Neural crest cell (in vitro differentiated cells): ENCODE measurements at places on chromosomes 4 and X. TPM values are rescaled to one million over a fixed set of nuclear protein-coding genes. Genes with fewer than 3 reads are reported as not detected.

Gene SPANXN4
- not detected in 2 replicates for total RNA-seq

DNA sequence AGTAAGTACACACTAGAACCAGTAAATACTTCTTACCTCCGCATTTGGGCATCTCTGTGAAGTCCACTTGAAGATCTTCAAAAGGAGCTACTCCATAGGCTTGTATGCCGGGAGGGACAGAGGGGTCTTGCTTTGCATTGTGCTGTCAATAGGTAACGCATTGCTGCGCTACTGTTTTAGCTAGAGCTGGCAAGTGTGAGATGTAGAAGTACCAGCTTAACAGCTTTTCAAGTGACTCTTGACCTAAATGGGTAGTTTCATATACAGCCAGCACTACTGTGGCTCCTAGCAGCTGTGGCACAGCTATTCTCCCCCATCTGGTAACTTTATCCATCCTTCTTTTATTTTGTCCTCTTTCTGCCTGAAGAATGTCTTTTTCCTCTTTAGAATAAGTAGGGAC, 205.3 kb upstream of the KLF8 start:
- no peak overlapping the region for H3K27ac ChIP-seq
- H3K36me3 ChIP-seq: no peaks in the 10 kb centered on the region
- no peaks in the 10 kb centered on the region for H3K4me1 ChIP-seq
- H3K27me3 ChIP-seq: no peaks in the 10 kb centered on the region
- no peak overlapping the region for H3K4me3 ChIP-seq
- DNase-seq: no peak

GRCh38 chrX:154436983-154437752, at the start of gene GDI1:
Gene GDI1 (plus strand): TSS chrX:154437154. CDS start chrX:154437255, 101 bp downstream.
- H3K4me3 ChIP-seq: peak within 1 kb of the TSS; percentile 95
- peaks cover 13% of the 10 kb centered on the region for H3K4me1 ChIP-seq
- peak; percentile 45 for DNase-seq
- peak within 1 kb of the TSS; percentile 92 for H3K27ac ChIP-seq
- peaks cover 8% of the 10 kb centered on the region for H3K36me3 ChIP-seq

Gene MAP7D2
- total RNA-seq: 6.5 TPM in 2 replicates

Gene ARMCX1
- 30.0 and 30.6 TPM in 2 replicates for total RNA-seq

DNA sequence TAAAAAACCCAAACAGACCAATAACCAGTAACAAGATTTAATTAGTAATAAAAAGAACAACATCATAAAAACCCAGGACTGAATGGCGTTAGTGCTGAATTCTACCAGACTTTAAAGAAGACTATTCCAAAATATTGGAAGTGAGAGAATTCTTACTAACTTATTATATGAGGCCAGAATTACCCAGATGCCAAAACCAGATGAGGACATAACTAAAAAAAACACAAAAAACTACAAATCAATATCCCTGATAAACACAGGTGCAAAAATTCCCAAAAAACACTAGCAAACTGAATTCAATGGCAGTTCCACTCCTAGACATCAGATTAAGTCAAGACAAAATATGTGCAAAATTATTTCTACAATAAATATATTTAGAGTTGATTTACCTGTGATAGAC, 400.1 kb upstream of the PABPC4L start:
- H3K27ac ChIP-seq: no peak overlapping the region
- peaks cover 3% of the 10 kb centered on the region for H3K36me3 ChIP-seq
- H3K4me1 ChIP-seq: no peaks in the 10 kb centered on the region
- DNase-seq: no peak
- no peaks in the 10 kb centered on the region for H3K27me3 ChIP-seq

GRCh38 chr4:75630937-75631329, 605 bp upstream of the CDKL2 start:
- peaks cover 10% of the 10 kb centered on the region for H3K4me1 ChIP-seq
- DNase-seq: no peak
- no peaks in the 10 kb centered on the region for H3K36me3 ChIP-seq
- H3K27me3 ChIP-seq: no peaks in the 10 kb centered on the region

DNA sequence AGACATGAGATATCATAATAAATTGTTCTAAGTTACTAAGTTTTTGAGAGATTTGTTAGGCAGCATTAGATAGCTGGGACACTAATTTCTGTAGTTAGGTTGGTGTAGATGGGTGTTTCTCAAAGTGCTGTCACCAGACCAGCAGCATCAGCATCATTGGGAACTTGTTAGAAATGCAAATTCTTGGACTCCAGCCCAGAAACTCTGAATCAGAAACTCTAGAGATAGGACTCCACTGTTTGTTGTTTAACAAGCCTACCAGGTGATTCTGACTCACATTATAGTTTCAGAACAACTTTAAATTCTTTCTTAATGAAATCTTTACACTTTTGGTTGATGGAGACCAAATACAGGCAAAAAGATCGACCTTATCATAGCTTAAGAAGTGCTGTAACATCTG, 173.7 kb downstream of the PABPC4L start:
- no peaks in the 10 kb centered on the region for H3K36me3 ChIP-seq
- no peak overlapping the region for H3K27ac ChIP-seq
- no peak for DNase-seq
- H3K27me3 ChIP-seq: no peaks in the 10 kb centered on the region

Gene CTAG1B
- total RNA-seq: not detected in 2 replicates

Gene RRH
- total RNA-seq: 0.16 TPM in 1 of 2 replicates, not detected in the other

Gene ZCCHC12
- 2.8 and 3.7 TPM in 2 replicates for total RNA-seq

GRCh38 chr4:71732706-71733105, 51.2 kb downstream of the GC start:
- H3K27ac ChIP-seq: no peak overlapping the region
- H3K4me3 ChIP-seq: no peak overlapping the region
- H3K4me1 ChIP-seq: no peaks in the 10 kb centered on the region
- H3K36me3 ChIP-seq: peaks cover 3% of the 10 kb centered on the region
- H3K27me3 ChIP-seq: no peaks in the 10 kb centered on the region
- DNase-seq: no peak

DNA sequence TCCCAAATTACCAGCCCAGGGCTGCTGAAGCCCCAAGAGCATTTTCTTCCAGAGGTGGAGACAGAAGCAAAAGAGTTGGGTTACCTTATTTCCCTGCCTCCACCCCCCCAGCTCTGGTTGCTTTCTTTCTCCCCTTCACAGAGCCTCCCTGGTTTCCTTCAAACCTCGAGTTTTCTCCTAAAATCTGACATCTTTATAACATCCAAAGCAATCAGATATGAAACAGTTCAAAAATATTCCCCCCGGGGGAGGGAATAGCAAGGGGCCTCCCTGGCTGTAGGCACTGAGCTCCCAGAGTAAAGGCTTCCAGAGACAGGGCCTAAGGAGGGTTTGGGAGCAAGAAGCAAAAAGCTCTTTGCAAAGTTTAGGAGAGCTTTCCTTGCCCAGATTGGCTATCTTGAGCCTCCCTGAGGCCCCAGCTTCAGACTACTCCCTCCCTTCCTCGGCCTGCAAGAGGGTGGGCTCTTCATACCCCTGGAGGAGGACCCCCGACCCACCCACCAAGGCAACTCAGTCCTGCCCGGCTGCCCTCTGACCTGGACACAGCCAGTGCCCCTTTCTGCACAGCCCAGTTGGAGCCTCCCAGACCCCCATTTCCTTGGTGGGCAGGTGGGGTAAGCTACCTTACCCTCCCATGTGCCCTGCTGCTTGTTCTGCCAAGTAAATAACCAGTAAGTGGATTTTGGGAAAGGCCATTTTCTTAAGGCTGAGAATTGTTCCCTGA, 7.6 kb downstream of the MAMLD1 start:
- peaks cover 1% of the 10 kb centered on the region for H3K27me3 ChIP-seq
- H3K4me3 ChIP-seq: no peak overlapping the region
- no peaks in the 10 kb centered on the region for H3K36me3 ChIP-seq
- H3K4me1 ChIP-seq: peaks cover 45% of the 10 kb centered on the region
- no peak for DNase-seq

DNA sequence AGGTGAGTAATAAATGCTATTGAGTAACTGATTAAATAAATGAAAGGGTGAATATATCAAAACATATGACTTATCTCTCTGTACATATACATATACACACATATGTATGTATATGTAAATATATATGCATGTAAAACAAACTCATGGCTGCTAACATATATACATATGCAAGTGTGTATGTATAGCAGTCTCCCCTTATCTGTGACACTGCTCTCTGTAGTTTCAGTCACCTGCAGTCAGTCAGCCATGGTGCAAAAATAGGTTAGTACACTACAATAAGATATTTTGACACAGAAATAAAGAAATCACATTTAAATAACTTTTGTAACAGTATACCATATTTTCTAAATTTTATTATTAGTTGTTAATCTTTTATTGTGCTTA, 467.4 kb downstream of the EPHA5 start:
- no peaks in the 10 kb centered on the region for H3K27me3 ChIP-seq
- no peak overlapping the region for H3K27ac ChIP-seq
- H3K4me3 ChIP-seq: no peak overlapping the region
- no peaks in the 10 kb centered on the region for H3K36me3 ChIP-seq
- H3K4me1 ChIP-seq: no peaks in the 10 kb centered on the region

DNA sequence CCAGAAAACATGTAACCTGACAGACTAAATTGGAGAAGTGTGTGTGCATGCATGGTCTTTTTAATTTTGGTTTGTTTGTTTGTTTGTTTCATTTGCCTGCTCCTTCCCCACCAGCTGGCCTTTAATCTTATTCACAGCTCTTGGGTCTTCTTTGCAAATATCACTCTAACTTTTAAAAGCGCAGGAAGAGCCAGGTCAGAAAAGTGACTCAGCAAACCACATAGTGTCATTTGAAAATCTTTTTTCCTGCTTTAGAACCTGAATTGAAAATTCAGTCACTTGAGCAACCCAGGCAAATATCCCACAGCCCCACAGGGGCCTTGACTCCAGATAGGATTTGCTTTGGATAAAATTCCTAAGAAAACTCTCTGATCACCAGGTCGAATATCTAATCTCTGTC, 4.6 kb downstream of the TMEM255A start:
- peaks cover 79% of the 10 kb centered on the region for H3K27me3 ChIP-seq
- H3K4me1 ChIP-seq: peaks cover 21% of the 10 kb centered on the region
- DNase-seq: no peak

Gene NOX1
- not detected in 2 replicates for total RNA-seq

DNA sequence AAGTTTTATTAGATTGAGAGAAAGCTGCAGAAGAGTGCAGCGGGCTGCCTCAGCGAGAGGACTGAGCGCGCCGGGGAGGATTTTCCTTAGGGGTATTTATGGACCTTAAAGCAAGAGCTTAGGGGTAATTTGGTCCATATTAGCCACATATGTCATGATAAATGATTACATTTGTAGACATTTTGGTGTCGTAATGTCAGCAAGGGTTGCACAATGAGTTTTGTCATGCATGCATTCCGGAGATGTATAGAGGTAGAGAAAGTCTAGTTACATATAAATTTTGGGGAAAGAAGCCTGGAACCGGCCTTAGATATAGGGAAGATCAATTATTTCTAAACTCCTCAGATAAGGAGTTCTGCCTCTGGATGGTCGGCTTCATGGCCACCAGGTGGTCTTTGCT, 10.0 kb downstream of the MGST2 start:
- no peaks in the 10 kb centered on the region for H3K4me1 ChIP-seq
- H3K36me3 ChIP-seq: peaks cover 8% of the 10 kb centered on the region
- H3K27ac ChIP-seq: no peak overlapping the region

Gene ARHGAP36
- total RNA-seq: 1.8 and 2.4 TPM in 2 replicates

DNA sequence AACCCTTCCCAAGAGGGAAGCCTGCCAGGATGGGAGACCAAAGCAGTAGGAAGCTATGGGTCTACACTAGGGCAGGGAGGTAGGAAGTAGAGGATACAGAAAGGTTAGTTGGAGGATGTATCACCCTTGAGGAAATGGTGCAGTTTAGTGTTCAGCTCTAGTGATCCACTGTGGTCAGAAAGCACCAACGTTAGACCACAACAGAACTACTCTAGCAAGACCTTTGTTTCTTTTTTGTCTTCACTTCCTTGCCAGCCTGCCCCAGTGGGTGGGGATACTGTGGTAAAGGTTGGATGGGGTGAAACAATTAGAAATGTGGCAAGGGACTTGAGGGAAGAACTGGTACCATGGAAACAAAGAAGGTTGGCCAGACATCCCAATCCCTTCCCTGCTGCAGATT, 83.3 kb downstream of the DDIT4L start:
- H3K36me3 ChIP-seq: no peaks in the 10 kb centered on the region
- no peak overlapping the region for H3K4me3 ChIP-seq
- no peak for DNase-seq
- no peak overlapping the region for H3K27ac ChIP-seq

DNA sequence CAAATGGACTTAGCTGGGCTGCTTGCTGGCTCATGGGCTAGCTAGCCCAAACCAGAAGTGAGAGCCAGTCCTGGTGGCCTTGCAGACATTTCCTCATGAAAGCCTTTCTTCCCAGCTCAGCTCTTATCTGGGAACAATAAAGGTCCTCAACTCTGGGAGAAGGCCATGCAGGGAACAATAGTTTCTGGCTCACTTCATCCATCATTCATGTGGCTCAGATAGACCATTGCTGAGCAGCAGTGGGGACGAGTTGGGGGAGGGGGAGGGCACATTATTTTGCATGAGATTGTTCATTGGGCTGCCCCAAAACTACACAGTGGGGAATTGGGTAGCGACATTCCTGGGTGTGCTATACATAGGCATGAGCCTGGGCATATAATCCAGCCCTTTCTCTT, 47.6 kb downstream of the NHSL2 start:
- DNase-seq: peak; percentile 6
- H3K36me3 ChIP-seq: peaks cover 3% of the 10 kb centered on the region
- H3K27ac ChIP-seq: peak overlapping the region; percentile 88
- H3K4me3 ChIP-seq: peak overlapping the region; percentile 69

DNA sequence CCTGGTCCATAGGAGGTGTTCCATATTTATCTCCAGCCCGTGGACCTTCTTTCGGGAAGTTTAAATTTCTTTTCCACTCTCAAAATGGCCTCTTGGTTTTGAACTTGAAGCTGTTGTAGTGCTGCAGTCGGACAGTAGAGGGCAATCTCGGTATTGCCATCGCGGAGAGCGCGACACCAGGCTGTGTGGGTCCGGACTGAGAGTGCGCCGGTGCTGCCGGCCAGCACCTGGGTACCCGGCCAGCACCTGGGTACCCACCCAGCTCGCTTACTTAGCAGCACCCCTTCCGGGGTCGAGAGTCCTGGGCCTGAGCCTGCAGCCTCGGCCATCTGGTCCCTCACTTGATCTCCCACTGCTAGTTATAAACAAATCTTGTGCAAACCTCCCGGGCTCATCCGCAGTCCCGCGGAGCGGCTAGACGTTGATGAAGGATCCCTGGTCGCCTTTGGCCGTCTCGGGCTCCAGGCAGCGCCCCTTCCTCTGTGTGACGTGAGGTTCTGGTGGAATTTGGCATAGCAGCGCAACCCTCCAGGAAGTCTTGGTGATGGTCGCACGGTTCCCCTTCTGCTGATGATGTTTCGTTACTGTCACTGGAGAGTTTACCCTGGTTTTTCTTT, 18.0 kb downstream of the FAM9A start:
- no peak overlapping the region for H3K4me3 ChIP-seq
- no peaks in the 10 kb centered on the region for H3K4me1 ChIP-seq
- H3K27ac ChIP-seq: no peak overlapping the region
- no peaks in the 10 kb centered on the region for H3K36me3 ChIP-seq
- DNase-seq: no peak

Gene NXF2
- not detected in 2 replicates for total RNA-seq

Gene ARMCX2
- total RNA-seq: 79.9 and 85.6 TPM in 2 replicates

DNA sequence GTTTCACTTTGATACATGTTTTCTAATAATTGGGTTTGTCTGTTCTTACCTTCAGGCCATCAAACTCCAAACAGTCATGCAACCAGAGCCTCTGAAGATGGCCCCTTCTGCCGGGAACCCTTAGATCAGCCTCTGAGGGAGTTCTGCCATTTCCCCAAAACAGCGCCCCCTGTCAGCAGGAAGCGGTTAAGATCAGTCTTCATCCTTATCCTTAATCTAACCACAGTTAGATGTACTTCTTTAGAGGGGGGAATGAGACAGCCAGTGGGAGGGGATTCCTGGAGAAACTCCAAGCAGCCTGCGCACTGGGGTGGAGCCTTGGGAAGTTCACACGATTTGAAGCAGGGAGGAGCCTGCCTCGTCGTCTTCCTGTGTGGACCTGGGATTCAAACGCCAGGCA, 185.4 kb downstream of the INPP4B start:
- H3K27me3 ChIP-seq: no peaks in the 10 kb centered on the region
- peaks cover 5% of the 10 kb centered on the region for H3K36me3 ChIP-seq
- no peak for DNase-seq
- H3K27ac ChIP-seq: no peak overlapping the region

Gene FMR1NB
- not detected in 2 replicates for total RNA-seq
